H4 (cell line): ENCODE measurements at places on chromosomes 13 and 19.

GRCh38 chr19:3476830-3477229 is 3.5 kb downstream of the SMIM24 start:
- no peak for DNase-seq

DNA sequence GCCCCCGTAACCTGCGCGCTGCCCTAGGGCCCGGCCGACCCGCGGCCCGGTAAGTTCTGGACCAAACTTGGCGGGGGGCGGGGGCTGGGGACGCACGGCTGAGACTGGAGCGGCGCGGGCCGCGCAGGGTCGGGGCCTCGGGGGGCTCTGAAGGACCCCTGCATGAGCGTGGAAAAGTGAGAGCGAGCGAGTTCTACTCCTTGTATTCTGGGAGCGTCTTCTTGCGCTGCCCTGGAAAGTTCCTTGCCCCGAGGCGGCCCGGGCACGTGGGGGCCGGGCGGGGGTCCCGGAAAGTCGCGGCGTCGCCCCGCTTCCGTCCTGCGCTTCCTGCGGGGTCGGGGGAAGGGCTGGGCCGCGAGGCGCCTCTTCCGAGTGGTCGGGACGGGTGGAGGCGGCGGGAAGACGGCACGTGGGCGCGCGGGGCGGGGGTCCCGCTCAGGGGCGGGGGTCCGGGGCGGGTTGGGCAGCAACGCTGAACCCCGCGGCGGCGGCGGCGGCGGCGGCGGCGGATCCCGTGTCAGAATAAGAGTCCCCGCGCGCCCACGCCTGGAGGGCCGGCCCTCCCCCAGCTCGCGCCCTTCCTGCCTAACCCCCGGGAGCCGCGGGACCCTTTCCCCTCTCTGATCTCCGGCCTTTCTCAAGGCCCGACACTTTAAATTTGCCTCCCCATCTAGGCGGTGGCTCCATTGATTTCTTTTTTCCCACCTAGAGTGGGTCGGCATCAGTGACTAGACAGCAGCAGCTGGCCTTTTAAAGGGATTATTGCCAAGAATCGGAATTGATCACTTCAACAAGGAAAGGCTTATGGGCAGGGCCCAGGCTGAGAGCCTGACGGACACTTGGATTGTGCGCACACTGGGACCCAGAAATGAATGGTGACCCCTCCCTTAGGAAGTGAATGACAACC is 749 bp downstream of the GATAD2A start:
- DNase-seq, result no peak

GRCh38 chr19:15101479-15102082 is 5.6 kb upstream of the SYDE1 start:
- peak; percentile 57 for DNase-seq

DNA sequence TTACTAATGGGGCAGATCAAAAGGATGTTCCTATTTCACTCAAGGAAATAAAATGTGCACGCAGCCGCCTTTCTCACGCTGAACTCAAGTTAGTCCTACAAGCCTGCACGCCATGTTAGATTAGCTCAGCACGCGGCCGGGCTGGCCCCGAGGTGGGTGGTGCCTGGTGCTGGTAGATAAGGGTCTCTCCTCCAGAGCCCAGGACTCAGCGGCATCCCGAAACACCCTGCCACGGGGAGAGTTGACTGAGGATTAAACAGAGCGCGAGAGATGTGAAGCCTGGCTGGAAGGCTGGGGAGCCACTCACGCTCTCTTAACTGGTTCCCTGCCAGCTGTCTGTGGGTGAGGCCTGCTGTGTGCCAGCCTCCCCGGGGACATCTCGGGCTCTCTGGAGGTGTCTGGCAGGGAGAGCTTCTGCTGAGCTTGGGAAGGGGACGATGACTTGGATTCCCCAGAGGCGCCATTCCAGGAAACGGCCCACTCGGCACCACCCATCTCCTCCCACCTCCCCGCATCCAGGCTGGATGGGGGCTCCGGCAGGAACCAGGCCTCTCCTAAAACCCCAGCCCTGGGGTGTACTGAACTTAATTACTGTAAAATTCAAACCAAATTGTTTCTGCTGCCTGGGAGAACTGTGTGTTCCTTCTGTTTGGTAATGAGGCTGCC is 122.2 kb downstream of the KDM4B start:
- no peak for DNase-seq

DNA sequence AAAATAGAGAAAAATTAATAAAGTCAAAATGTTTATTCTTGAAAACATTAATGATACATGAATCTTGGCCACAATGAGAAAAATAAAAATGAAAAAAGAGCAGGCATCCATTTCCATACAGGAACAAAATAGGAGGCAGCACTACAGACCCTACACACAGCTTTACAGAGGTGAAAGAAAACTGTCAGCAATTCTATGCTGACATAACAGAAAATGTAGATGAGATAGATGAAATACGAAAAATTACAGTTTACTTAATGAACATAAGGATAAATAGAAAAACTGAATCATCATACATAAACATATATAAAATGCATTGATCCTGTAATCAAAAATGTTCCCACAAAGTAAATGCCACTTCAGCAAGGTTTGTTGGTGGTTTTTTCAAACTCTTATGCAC is 5.6 kb downstream of the LILRB4 start:
- DNase-seq, result no peak

- DNase-seq, result no peak
Measured at GRCh38 chr13:73608157-73608516, 526.1 kb downstream of the KLF12 start.

DNA sequence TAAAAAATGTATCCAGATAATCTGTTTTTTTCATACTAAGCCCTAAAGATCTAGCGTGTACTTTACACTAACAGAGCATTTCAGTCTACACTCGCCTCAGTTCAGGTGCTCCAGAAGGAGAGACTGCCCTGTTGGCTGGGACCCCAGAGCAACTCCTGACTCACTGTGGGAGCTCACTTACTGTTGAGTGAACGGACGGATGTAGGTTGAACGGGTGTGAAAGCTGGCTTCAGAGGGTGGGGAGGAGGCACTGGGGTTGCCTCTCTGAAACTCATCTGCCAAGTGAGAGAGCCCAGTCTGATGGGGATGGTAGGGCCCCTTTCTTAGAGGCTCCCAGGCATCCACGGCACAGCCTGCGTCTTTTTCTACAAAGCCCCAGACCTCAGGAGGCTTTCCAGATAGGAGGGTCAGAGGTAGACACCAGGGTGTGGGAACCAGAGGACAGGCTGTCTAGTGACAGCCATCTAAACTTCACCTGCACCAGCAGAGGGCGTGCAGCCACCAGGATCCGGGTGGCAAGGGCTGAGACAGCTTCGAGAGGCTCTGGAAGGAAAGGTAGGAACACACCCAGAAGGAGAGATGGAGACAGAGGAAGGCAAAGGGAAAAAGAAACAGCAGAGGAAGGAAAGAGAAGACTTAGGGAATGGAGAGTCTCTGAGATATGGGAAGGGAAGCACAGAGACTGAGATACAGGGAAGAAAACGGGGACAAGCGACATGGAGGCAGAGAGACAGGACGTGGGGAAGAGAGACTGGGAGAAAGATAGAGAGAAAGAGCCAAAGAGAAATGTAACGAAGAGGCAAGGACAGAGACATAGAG is 3.7 kb downstream of the KASH5 start:
- DNase-seq, result peak; percentile 80

GRCh38 chr19:2507109-2507508 is 31.2 kb downstream of the GADD45B start:
- peak; percentile 91 for DNase-seq

GRCh38 chr13:112844879-112845278 is 124.1 kb upstream of the MCF2L start:
- no peak for DNase-seq

DNA sequence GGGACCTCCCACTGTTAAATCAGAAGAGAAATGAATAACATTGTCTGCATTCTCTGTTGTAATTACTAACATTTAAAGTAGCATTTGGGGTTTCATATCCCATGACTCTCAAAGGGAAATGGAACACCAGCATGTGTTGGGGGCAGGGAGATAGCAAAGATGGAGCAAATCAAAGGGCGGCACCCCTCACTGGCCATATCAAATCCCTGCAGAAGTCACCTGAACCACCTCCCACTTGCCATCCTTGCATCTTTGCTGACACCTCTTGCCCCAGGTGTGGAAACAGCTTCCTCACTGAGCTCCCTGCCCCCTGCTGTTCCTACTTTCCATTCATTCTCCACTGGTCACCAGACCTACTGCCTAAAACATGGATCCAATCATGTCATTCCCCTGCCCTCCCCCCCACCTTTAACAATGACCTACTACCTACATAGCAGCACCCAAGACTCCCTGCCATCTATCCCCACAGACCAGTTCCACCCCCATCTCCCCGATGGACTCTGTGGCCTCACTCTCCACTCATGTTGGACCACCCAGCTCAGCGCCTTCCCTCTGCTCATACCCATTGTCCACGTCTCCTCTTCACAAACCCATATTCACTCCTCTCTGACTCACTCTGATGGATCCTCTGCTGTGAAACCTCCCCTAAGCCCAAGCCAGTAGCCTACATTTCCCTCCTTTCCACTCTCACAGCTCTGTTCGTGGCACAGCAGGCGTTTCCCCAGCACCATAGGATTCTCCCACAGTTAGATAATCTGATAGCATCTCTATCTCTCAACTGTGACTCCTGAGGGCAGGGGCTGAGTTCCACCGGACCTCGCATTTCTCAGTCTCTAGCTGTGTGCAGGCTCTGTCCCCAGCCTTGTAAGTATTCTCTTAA is 55.9 kb downstream of the DLEU7 start:
- DNase-seq, result no peak

- no peak for DNase-seq
Measured at GRCh38 chr19:29566496-29567054, 39.5 kb upstream of the POP4 start.

- no peak for DNase-seq
Measured at GRCh38 chr13:105952233-105952972, 583.1 kb downstream of the EFNB2 start.

GRCh38 chr13:48165063-48165462 is 67.9 kb upstream of the ITM2B start:
- DNase-seq, result no peak

DNA sequence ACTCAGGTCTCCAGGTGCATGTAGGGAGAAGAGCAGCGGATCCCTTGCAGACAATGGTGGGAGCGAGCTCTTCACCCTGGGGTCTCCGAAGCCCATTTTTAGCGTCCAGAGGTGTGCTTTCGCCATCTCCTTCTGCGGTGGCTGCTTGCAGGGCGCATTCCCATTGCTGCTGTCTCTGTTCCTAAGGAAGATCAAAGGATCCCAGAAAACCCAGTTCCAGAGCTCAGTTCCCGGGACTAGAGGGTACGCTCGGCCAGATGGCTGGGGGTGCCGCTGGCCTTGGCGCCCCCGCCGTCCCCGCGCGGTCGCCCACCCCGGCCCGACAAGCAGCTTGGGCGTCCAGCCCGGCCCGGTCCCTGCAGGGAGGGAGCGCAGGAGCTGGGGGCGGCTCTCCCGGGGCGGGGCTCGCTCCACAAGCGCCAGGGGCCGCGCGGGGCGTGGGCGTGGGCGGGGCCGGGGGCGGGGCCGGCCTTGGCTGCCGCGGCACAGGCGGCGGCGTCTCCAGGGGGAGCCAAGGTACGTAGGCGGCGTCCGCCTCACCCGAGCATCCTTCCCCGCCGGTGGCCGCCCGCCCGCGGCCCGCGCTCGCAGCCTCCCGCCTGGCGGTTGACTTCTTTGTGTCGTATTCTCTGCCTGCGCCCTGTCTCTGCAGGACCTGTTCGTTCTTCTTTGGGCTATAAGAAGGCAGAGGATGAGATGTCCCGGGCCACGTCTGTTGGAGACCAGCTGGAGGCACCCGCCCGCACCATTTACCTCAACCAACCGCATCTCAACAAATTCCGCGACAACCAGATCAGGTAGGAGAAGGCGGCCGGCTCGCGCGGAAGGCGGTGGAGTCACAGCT is 96.8 kb downstream of the ATP8A2 start:
- DNase-seq, result peak; percentile 21

- DNase-seq, result peak; percentile 37
Measured at GRCh38 chr13:39565036-39565949, 37.7 kb downstream of the LHFPL6 start.

- no peak for DNase-seq
Measured at GRCh38 chr19:56966225-56966696, 125.7 kb upstream of the PEG3 start.

DNA sequence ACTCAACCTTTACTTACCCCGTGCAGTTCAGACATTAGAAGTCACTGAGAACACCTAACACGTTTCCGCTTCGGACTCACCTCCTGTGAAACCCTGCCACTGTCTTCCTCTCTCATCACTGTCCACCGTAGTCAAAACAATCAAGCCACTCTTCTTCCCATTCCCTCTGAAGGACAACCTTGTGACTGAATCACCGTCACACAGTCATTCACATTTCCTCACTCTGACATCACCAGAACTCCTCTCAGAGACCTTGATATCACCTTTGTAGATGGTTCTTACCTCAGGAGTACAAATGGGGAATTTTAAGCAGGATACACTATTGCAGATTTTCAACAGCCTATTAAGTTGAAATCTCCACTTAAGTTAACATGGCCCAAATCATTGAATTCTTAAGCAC is 1.3 kb upstream of the KBTBD6 start:
- no peak for DNase-seq

GRCh38 chr13:66014771-66015170 is 1215.4 kb downstream of the PCDH9 start:
- no peak for DNase-seq

DNA sequence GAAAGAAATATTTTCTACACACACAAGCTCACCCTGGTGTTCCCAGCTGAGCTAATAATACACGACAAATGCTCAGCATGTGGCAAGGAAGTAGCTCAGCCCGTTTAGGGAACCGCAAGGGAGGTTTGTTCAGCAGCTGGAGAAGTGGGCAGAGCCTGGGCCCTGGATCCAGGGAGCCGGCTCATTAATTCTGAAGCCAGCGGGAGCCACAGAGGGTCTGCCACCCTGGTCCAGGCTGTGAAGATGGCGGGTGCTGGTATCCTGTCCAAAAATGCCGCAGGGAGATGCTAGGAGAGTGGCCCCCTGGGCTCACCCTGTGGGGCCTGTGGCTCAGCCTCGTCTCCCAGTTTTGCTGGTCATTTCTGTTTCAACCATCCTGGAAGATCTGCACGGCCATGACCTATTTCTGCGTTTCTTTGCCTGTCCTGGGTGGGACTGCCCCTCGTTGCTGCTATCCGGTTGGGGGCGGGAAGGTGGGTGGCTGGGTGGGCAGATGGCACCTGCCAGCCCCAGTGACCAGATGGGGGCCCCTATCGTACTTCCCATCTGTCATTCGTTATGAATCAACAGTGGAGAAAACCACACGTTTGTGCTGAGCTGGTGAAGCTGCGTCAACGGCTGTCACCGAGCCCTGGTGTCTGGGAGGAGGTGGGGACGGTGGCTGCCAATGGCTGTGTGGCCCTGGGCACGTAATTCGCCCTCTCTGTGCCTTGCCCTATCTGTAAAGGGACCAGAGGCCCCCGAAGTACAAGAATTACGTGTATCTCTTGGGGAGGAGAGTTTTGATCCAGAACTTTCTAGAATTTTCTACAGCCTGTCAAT is 2.7 kb upstream of the GNA15 start:
- DNase-seq, result peak; percentile 50
